Breast epithelium (tissue), 4 donors: ENCODE measurements at places on chromosomes 6 and 20. TPM values are rescaled to one million over a fixed set of nuclear protein-coding genes. Genes with fewer than 3 reads are reported as not detected.

GRCh38 chr6:40075056-40075590 is 140.9 kb upstream of the MOCS1 start:
- DNase-seq = no peak

DNA sequence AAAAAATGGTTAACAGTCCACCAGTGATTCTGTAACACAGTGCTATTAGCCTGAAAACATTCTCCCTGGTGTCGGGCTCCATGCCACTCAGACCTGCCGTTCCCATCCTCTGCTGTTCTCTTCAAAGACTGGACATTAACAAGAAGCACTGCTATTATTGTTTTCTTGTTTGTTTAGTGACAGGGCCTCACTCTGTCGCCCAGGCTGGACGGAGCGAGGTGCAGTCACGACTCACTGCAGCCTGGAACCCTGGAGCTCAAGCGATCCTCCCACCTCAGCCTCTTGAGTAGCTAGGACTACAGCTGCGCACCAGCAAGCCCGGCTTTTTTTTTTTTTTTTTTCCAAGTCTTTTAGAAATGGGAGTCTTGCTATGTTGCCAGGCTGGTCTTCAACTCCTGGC is 9.6 kb downstream of the RMND1 start:
- DNase-seq = no peak

DNA sequence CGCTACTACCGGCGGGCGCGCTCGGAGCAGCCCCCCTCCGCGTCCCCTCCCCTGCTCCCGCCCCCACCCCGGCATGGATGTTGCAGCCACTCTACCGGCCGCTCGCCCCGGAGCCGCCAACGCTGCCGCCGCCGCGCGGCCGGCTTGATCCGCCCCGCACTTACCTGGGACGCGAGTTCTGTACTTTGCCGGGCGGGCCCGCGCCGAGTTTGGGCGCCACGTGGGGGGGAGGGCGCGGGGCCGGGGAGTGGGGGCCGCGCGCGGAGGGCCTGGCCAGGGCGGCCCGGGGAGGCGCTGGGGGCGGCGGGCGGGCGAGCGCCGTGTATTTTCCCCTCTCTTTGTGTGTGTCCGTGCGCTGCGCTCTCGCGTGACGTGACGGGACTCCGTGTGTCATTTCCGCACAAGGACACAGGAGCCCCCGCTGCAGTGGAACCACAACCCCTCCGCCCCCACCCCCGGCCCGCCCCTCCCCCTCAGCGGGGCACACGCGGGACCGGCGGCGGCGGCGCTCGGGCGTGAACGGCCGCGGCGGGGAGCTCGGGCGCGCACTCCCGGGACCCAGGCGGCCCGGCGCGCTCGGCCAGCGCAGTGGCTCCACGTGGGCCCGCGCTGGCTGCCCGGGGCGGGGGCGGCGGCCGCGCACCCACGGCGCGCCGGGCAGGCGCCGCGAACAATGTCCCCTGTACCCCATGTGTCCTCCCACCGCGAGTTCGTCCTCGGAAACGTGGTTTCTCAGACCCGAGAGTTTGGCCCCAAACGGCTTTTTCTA is at the start of gene BEND3:
BEND3 (minus strand) TSS at position 590 of the 769 bp plus-strand sequence. CDS start 16,230 bp downstream, outside the sequence.
- DNase-seq = no peak

DNA sequence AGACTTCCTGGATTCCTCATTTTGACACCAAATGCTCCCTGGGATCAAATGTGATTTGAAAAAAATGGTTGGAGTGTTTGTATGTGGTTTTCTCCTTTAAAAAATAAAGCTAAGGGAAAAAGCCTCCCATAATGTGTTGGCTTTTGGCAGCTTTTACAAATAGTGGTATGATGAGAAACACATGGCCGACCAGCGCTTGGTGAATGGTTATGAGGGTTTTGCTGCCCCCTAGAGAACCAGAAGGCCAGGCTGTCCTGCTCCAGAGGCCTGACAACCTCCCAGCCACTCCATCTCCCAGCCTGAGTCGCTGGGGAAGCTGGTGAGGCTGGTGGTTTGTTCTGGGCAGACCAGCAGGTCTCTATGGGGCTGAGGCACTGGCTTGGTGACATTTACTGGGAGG is 69.3 kb downstream of the CLIC5 start:
- DNase-seq = no peak

DNA sequence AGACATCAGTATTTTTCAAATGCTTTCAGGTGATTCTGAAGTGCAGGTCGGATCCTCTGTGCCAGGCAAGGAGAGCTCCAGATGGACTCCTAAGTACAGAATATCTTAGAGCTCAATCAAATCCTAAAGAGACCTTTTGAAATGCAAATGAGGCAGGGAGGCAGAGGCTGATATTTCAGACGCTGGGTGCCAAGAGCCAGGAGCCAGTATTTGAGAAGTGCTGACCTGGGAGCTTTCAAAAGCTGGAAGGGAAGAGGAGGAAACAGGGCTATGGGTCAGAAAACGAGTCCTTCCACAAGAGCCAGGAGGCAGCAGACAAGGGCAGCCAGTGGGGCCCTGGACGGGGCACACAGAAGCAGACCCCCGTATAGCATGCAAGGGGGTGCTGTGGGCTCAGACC is 46.1 kb upstream of the DSN1 start:
- no peak for DNase-seq

GRCh38 chr20:10653599-10654249 is 20.1 kb downstream of the JAG1 start:
- no peak for DNase-seq

RBPJL gene
- not detected for total RNA-seq

KCNG1 gene
- 1.3 TPM for total RNA-seq

COX4I2 gene
- total RNA-seq = not detected
